ENCODE measurements at places on chromosomes 3 and 15.

DNA sequence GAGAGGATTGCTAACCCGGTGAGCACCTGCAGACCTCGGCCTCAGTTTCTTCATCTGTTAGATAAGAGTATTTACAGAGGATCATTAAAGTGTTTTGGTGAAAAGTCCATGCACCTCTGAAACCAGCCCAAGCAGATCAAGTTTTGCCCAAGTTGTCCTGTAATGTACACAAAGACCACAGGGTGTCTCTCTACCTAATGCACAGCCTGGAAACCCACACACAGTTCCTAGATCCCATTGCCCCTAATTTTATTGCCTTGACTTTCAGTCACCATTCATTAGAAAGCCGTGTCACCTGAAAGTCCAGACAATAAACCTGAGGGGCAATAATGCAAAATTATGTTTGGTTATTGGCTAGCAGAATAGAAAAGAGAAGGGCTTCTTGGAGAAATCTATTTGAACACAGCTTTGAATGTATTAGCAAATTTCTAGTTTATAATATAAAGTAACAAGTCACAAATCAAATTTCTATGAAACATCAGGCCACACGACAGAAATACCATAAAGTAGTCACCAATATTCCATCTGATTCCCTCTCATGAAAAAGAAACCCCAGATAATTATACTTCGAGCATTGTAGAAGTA, 161.3 kb upstream of the SLC2A2 start:
- DNase-seq, result peak; percentile 14

GRCh38 chr15:90097475-90097874, 4.8 kb downstream of the IDH2 start:
- DNase-seq, result no peak

- DNase-seq, result no peak
These were observed 51.0 kb downstream of the CCDC54 start for GRCh38 chr3:107428051-107428858.

GRCh38 chr15:69979783-69980182, 117.9 kb downstream of the TLE3 start:
- no peak for DNase-seq

- DNase-seq, result peak; percentile 60
These were observed 71.9 kb upstream of the SPATA12 start for GRCh38 chr3:56988458-56989168.

DNA sequence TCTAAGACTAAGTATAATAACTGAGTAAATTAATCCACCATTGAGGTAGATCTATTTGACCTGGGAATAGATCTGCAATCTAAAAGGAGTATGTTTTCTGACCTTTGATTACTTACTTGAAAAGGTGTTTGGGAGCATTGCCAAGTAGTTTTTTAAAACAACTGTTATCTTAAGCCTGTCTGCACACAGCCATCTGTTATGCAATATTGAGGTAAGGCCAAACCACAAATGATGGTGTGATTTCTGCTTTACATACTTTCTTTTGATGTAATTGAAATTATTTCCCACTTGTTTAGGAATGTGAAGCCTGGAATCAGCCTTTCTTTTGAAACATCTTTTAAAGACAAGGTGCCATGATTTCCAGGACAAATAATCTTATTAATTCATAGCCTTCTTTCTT, 274.0 kb downstream of the BBX start:
- DNase-seq, result no peak

DNA sequence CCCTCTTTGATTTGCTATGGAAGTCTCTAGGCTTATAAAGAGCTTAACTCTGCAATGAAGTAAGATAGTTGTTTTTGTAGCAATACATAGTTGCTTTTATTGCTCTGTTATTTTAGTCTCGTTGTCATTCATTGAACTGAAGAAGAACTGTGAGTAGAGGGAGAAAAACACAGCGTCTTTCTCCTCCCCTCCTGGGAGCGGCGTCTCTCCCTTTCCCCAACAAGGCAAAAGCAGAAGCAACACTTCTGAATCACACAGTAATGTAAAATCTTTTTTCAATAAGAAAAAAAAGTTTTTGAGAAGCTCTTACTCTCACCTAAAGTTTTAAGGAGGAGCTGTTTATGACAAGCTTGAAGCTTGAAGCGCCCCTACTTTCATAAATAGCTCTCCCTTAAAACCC, 119.3 kb upstream of the SLC7A14 start:
- no peak for DNase-seq

- DNase-seq, result no peak
These were observed 4.4 kb downstream of the TERC start for GRCh38 chr3:169760479-169760878.

DNA sequence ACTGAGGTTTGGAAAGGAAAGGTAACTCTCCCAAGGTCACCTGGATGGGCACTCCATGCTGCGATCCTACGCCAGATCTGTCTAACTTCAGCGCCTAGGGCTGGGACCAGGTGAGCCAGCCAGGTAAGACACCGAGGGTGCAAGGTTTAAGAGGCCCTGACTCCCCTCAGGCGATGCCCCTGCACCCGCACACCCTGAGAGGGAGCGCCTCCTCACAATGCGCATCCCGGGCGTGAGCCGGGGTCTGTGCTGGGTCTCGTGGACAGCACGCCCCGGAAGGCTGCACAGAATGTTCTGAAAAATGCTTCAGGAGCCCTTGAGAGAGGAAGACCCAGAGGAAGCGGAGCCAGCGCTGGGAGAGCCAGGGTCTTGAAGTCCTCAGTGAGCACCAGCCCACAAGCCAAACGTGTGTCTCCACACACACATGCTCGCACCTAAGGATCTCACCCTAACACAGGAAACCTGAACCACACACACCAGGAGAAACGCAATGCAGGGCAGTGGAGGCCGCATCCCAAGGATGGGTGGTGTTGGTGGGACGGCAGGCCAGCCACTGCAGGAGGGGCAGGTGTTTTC, 142.0 kb downstream of the ADAMTS17 start:
- no peak for DNase-seq

GRCh38 chr3:41120460-41120859, 78.8 kb upstream of the CTNNB1 start:
- peak; percentile 30 for DNase-seq

DNA sequence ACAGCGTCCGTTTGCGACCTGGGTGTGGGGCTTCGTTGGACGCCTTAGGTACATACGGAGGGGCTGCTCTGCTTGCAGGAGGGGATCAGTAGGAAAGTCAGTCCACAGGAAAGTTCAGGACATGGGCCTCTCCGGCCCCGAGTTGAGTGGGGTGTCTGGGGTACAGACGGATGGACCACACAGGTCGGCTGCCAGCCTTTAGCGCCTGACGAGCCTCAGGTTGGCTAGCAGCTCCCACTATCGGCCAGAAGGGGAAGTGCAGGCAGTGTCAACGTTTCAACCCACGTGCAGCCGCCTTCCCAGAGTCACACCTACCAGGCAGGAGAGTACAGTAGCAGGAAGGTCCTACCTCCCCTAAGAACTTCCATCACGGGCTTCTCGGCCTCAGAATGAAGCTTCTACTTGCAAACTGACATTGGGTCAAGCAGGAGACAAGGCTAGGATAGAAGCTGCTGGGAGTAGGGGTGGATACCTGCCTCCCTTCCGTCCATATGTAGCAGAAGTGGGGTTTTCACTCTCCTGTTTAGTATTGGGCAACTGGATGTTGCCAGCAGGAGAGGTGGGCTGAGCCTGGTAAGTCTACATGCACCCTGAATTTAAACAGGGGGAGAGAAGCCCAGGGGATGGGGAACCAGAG, 1.8 kb upstream of the SCN5A start:
- DNase-seq, result peak; percentile 54

DNA sequence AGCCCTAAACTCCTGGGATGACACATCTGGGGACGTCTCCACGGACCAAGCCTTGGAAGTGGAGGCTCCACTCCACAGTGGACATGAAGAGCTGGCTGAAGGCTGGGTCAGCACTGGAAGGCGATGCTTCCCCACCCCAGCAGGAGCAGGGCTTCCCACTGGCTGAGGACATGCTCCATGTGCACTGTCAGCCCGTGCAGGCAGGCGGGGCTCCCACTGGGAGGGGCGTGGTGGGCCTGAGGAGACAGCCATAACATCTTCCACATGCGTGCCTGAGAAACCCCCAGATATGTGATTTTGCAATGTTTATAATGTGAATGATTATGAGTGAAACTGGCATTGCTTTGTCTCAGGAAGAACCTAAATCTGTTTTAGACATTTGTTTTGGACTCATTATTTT, 231.3 kb downstream of the KLF13 start:
- no peak for DNase-seq

DNA sequence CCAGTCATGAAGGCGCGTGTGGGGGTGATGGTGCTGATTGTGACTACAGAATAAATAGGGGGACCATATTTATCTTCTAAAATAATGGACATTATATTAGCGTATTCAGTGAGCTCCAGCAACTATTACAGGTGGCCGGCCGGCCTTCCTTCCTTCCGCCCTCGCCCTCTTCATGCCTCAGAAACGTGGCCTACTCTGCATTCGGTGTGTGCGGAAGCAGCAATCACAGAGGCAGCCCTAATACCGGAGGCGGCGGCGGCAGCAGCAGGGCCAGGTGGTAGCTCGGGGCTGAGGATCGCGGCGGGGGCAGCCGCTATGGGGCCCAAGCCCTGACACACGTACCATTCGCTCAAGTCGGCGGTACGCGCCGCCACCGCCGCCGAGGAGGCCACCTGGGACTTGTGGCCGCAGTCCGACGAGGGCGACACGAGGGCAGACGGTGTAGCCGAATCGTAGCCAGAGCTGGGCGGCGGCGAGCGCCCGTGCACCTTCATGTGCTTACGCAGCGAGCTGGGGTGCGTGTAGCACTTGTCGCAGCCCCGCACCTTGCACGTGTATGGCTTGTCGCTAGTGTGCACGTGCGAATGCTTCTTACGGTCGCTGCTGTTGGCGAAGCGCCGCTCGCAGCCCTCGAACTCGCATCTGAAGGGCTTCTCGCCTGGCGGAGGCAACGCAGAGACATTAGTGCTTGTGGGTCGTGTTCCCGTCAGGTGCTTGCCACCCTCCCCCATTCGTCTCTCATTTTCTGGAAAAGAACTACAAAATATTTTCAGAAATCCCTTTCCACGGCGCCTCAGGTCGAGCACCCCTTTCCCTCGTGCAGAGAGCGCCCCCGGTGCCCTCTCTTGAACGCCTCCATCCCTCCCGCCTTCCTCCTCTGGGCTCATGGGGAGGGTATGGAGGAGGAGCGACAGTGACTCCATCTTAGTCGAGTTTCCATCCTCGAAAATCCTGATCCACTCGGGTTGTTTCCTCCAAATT, 15.5 kb downstream of the ZIC4 start:
- no peak for DNase-seq

GRCh38 chr3:51198477-51198876, 186.6 kb upstream of the MANF start:
- no peak for DNase-seq

DNA sequence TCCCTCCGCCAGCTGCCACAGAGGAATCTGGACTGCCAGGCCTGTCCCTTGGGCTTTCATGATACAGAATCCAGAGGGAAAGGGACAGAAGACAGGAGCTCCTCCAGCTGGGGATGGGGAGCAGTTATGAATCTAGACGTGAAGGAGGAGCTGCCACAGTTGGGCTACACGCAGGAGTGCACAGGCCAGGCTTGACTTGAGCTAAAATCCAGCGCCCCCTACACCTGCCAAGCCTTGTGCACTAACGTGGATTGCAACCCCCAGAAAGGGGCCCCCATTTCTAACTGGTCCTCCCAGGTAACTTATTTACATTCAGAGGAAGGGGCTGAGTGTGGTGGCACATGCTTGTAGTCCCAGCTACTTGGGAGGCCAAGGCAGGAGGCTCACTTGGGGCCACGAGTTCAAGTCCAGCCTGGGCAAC, 14.3 kb downstream of the KLHL6 start:
- no peak for DNase-seq

DNA sequence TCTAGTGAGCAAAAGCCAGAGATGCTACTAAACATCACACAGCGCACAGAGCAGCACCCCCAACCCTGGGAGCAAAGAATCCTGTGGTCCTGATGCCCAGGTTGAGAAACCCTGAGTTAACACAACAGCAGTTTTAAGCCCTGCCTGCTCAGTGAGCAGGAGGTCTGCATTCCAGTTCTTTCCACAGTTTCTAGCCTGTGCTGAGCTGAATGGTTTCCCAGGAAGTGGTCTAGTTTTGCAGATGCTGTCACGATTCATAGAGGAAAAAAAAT, 171.1 kb upstream of the PROK2 start:
- no peak for DNase-seq

GRCh38 chr3:141386126-141386488, 17.8 kb downstream of the ZBTB38 start:
- DNase-seq, result no peak

DNA sequence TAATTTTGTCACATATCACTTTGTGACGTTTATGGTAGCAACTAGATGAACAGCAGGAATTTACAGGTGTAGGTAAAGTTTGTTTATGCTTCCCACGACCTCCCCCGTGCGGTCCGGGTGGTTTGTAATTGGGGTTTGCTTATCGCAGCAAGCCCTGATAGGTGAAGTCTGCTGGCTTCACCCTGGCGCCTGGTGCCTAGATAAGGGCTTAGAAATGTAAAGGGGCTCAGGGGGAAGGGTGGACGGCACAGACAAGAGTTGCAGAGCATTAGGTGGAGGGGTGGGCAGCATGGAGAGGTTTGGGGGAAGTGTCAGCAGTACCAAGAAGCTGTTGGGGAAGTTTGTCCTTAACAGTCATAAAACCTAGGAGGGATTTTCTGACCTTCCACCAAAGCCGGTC, 108.1 kb upstream of the RNF7 start:
- DNase-seq, result no peak

- no peak for DNase-seq
These were observed 160.1 kb upstream of the TMC3 start for GRCh38 chr15:81534124-81534523.

DNA sequence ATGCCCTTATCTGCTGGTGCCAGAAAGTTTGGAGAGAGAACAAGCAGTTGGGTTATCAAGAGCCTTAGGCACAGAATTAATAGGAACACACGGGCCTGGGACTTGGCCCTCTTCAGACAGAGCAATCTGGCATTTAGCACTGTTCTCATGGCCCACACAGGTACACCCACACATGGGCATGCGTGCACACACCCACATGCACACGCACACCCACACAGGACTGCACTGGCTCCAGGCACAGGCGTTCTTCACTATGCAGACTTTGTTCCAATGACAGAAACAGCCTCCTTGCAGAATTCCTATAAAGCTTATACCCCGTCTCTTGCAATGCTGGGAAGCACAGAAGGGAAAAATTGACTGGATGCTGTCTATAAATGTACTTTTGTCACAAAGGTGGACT, 36.3 kb downstream of the TMEM44 start:
- no peak for DNase-seq
